ENCODE measurements at places on chromosomes 2 and 18.

- DNase-seq, result no peak
These were observed 106.9 kb downstream of the COL4A4 start for GRCh38 chr2:227057060-227057459.

DNA sequence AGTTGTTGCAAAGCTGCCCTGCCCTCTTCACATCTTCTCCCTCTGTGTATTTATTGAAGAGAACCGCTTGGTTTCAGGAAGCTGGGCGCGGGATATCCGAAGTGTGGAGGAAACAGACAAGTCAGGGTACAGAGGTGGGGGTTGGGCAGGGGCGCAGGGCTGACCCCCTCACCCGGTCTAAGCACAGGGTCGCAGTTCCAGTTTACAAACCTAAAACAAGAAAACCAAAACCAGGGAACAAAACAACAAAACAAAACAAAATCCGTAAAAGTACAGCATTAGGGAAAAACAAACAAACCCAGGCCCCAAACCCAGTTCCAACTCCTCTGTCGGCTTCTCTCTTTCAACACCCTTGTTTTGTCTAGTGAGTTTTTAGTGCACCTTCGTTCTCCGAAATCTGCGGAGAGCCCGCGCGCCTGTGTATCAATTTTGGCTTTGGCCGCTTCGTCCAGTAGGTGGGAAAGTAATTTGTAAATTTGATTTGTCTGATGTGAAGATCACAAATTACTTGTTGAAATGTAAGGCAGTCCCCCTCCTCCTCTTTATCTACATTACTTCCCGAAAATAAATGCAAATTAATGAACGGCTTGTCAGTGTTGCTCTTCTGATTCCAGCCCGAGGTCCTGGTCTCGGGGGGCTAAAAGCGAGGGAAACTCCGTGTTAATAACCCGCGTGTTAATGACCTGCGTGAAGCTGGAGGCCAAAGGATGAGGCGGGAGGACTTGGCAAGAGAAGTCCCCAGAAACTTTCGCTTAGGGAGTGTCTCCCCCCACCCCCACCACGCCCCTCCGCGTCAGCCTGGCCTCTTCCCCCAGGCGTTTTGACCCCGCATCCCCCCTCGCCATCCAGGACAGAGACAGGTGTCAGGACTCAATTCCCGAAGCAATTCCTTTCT is 6.9 kb downstream of the OTX1 start:
- peak; percentile 4 for DNase-seq

GRCh38 chr2:26653207-26654060 is 12.3 kb upstream of the CIB4 start:
- DNase-seq, result no peak

DNA sequence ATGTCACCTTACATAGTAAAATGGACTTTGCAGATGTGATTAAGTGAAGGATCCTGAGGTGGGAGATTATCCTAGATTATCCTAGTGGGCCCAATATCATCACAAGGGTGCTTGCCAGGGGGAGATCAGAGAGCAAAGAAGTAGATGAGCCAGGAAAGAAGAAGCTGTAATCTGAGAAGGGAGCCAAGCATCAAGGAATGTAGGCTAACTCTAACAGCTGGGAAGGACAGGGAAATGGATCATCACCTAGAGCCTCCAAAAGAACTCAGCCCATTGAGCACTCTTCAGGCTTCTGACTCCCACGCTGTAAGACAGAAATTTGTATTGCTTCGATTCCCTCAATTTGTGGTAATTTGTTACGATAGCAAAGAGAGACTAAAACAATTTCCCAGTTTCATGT is 309.9 kb downstream of the LRP1B start:
- DNase-seq, result no peak

- DNase-seq, result peak; percentile 78
These were observed 33.6 kb upstream of the PTMA start for GRCh38 chr2:231674587-231675338.

DNA sequence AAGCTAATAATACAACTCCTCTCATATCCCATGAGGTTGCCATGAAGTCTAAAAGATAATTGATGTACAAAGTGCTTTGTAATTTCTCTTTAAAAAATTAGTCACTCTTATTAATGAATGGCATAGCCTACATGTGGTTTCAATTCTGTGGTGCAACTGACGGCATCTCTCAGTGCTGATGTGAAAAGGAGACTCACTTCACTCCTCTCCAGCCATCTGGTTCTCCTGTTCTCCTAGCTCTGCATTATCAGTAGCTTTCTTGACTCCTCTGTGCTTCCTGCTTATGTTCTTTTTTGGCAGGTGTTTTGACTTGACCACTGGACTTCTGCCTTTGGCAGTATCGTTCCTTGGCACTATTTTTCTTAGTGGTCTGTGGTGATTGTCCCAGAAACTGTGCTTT is 134.9 kb upstream of the ZFP36L2 start:
- DNase-seq, result peak; percentile 71

DNA sequence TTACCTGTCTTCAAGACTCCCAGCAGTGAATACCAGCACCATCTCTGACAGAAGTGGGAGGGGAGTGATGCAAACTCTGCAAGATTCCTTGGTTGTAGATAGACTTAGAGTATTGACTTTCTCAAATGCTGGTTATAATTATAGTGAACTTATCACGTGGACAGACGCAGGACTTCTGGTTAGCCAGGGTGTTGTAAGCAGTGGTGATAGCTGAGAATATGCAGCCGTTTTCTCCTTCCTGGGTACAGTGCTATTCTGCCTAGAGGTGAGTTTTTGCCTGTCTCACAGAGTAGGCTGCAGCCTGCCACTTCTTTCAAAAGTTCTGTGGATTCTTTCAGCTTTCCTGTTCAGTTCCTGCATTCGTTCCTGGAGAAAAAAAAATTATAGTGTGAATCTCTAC is 733 bp upstream of the CXCR2 start:
- DNase-seq, result no peak

- DNase-seq, result no peak
These were observed 40.3 kb downstream of the SOWAHC start for GRCh38 chr2:109654326-109655050.
